ENCODE measurements at places on chromosomes 16 and 17.
A peak's percentile ranks its signal among the peaks of the same experiment; 100 is the strongest.

DNA sequence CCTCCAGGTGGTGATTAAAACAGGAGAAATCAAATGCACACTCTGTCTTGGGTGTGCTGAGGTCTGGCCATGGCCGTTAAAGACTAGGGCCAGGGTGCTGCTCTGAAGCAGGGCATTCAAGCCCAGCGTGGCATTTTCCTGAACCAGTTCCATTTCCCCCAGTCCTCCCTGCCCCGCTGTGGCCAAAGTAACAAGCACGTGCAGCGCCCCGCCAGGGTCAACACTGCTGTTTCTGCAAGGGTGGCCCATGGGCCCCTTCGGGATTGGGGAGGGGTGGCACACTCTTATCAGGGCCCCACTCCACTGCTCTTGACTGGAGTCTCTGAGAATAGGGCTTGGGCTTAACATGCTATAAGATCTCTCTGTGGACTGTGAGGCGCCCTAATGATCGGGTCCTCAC, 72.9 kb downstream of the IL21R start:
- no peak overlapping the region for H3K27ac ChIP-seq
- H3K4me3 ChIP-seq = no peak overlapping the region
- no peak for DNase-seq
- no peaks in the 10 kb centered on the region for H3K4me1 ChIP-seq
- peaks cover 71% of the 10 kb centered on the region for H3K36me3 ChIP-seq

- H3K4me3 ChIP-seq = no peak overlapping the region
- peaks cover 3% of the 10 kb centered on the region for H3K36me3 ChIP-seq
- no peak for DNase-seq
- no peaks in the 10 kb centered on the region for H3K27me3 ChIP-seq
- H3K27ac ChIP-seq = peak overlapping the region; percentile 44
Observed at GRCh38 chr17:5297245-5297644, 15.2 kb downstream of the RABEP1 start.

DNA sequence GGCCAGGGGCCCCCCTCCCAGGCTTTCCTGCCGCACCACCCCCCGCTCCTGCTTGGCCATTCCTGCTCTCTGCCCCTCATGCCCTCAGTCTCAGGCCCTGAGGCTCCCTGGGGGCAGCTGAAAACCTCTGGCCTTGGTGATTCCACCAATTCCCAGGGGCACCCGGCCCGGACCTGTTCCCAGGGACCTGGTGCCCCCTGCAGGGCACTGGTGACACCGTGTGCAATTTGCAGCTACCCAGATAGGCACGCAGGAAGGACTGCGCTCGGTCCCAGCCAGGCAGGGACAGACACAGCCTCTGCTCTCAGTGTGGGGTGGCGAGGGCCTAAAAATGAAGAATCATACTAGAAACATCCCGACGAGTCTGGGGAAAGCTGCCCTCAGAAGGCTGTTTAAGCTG, 13.4 kb downstream of the WFDC1 start:
- no peak overlapping the region for H3K27ac ChIP-seq
- H3K27me3 ChIP-seq = peaks cover 5% of the 10 kb centered on the region
- H3K4me3 ChIP-seq = no peak overlapping the region
- peak; percentile 79 for DNase-seq
- no peaks in the 10 kb centered on the region for H3K36me3 ChIP-seq

DNA sequence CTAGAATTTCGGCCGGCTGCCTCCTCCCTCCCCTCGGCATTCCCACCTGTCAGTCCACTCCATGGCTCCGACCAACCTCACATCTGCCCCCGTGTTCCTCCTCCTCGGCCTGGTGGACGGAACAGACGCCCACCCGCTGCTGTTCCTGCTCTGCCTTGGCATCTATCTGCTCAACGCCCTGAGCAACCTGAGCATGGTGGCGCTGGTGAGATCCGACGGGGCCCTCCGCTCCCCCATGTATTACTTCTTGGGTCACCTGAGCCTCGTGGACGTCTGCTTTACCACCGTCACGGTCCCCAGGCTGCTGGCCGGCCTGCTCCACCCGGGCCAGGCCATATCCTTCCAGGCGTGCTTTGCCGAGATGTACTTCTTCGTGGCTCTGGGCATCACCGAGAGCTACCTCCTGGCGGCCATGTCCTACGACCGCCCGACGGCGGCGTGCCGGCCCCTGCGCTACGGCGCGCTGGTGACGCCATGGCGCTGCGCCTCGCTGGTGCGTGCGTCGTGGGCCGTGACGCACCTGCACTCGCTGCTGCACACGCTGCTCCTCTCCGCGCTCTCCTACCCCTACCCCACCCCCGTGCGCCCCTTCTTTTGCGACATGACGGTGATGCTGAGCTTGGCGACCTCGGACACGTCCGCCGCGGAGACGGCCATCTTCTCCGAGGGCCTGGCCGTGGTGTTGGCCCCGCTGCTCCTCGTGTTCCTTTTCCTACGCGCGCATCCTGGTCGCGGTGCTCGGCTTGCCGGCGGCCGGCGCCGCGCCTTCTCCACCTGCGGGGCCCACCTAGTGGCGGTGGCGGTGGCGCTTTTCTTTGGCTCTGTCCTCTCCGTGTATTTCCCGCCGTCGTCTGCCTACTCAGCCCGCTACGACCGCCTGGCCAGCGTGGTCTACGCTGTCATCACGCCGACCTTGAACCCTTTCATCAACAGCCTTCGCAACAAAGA, at the start of gene OR3A2:
Gene OR3A2 (minus strand): TSS at position 440 of the 948 bp plus-strand sequence.
- H3K27ac ChIP-seq = no peak within 1 kb of the TSS
- peaks cover 5% of the 10 kb centered on the region for H3K4me1 ChIP-seq
- no peaks in the 10 kb centered on the region for H3K36me3 ChIP-seq
- peak within 1 kb of the TSS; percentile 62 for H3K4me3 ChIP-seq
- peaks cover 43% of the 10 kb centered on the region for H3K27me3 ChIP-seq
- DNase-seq = peak; percentile 49

- H3K27ac ChIP-seq = no peak within 1 kb of the TSS
- peak within 1 kb of the TSS; percentile 73 for H3K4me3 ChIP-seq
- no peaks in the 10 kb centered on the region for H3K36me3 ChIP-seq
Observed at GRCh38 chr17:78925234-78925633, at the start of gene TIMP2. TSS of gene TIMP2 (minus strand) at chr17:78925387. CDS start at chr17:78925088, 299 bp downstream.

DNA sequence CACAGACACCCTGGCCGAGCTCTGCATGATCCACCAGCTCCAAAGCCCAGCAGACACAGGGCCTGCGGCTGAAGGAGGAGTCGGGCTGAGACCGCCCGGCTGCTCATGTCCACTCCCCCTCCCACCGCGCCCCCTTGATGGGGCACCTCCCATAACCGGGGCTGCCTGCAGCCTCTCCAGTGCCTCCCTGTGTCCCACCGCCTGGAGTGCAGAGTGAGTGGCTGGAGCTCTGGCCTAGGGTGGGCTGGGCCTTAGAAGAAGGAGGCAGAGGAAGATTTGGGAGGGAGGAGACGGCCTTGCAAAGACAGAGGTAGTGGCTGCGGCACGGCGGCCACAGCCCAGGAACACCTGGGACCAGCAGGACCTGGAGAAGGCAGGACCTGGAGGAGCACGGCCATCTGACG, 4.0 kb downstream of the CBFA2T3 start:
- no peak for DNase-seq
- no peaks in the 10 kb centered on the region for H3K4me1 ChIP-seq
- H3K4me3 ChIP-seq = no peak overlapping the region
- H3K36me3 ChIP-seq = no peaks in the 10 kb centered on the region
- no peak overlapping the region for H3K27ac ChIP-seq
- no peaks in the 10 kb centered on the region for H3K27me3 ChIP-seq

GRCh38 chr16:86501989-86502855, 8.1 kb upstream of the FOXF1 start:
- no peak for DNase-seq
- peaks cover 58% of the 10 kb centered on the region for H3K4me1 ChIP-seq
